Neuronal stem cell (in vitro differentiated cells): ENCODE measurements at places on chromosomes 1 and 21.
A peak's percentile ranks its signal among the peaks of the same experiment; 100 is the strongest.

DNA sequence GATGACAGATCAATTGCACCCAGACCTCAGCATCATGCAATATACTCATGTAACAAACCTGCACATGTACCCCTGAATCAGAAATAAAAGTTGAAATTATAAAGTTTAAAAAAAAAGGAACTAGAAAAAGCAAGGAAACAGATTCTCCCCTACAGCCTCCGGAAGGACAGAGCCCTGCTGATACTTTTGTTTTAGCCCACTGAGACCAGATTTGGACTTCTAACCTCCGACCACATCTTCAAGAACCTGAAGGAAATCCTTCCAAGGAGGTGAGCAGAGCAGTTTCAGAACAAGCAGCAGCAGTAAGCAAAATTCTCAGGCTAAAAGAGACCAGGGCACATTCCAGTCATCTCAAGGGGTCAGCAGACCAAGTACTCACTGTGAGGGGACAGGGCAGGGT lies 54.5 kb downstream of the TM2D1 start:
- DNase-seq: no peak
- no peaks in the 10 kb centered on the region for H3K4me1 ChIP-seq

GRCh38 chr1:155835548-155835947 lies 21.5 kb downstream of the GON4L start:
- H3K4me1 ChIP-seq: no peaks in the 10 kb centered on the region
- no peaks in the 10 kb centered on the region for H3K36me3 ChIP-seq
- H3K27ac ChIP-seq: peak overlapping the region; percentile 18
- no peaks in the 10 kb centered on the region for H3K27me3 ChIP-seq
- H3K4me3 ChIP-seq: no peak overlapping the region
- no peak for DNase-seq

DNA sequence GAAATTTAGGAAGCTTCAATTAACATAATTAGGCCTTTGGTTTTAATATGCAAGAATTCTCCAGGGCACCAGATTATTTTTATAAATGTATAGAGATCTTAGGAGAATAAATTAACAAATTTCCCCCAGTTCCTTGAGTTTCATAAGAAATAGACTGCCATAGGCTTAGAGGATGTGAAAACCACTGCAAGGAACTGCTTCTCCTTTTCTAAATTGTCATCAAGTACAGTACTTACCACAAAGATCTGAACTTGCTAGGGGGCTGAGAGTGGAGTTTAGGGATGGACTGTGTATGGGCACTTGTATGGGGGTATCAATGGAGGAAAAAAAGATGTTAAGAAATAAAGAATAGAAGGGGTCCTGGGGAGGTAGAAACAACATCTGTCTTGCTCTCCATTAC lies 31.1 kb downstream of the LHX8 start:
- no peaks in the 10 kb centered on the region for H3K36me3 ChIP-seq
- H3K4me1 ChIP-seq: no peaks in the 10 kb centered on the region
- no peak for DNase-seq
- H3K27ac ChIP-seq: no peak overlapping the region
- H3K27me3 ChIP-seq: peaks cover 6% of the 10 kb centered on the region

DNA sequence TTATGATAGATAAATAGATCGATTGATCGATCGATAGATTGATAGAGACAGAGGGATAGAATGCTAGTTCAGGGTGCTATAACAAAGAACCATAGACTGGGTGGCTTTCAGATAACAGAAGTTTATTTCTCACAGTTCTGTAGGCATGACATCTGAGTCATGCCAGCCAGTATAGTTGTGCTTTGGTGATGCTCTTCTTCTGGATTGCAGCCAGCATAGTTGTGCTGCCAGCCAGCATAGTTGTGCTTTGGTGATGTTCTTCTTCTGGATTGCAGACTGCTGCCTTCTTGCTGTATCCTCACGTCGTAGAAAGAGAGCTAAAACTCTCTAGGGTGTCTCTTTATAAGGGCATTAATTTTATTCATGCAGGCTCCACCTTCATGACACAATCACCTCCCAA lies 860.8 kb downstream of the BRINP3 start:
- no peak overlapping the region for H3K27ac ChIP-seq
- H3K4me1 ChIP-seq: no peaks in the 10 kb centered on the region
- DNase-seq: no peak
- H3K27me3 ChIP-seq: no peaks in the 10 kb centered on the region
- no peaks in the 10 kb centered on the region for H3K36me3 ChIP-seq

GRCh38 chr1:247115545-247115944 lies 11.4 kb upstream of the ZNF669 start:
- no peak for DNase-seq
- no peaks in the 10 kb centered on the region for H3K36me3 ChIP-seq
- H3K27ac ChIP-seq: no peak overlapping the region
- H3K27me3 ChIP-seq: peaks cover 2% of the 10 kb centered on the region
- peaks cover 6% of the 10 kb centered on the region for H3K4me1 ChIP-seq

GRCh38 chr1:6962478-6962995 lies 177.3 kb downstream of the CAMTA1 start:
- H3K36me3 ChIP-seq: no peaks in the 10 kb centered on the region
- no peaks in the 10 kb centered on the region for H3K4me1 ChIP-seq
- no peak overlapping the region for H3K27ac ChIP-seq
- H3K27me3 ChIP-seq: peaks cover 5% of the 10 kb centered on the region
- DNase-seq: peak; percentile 97

DNA sequence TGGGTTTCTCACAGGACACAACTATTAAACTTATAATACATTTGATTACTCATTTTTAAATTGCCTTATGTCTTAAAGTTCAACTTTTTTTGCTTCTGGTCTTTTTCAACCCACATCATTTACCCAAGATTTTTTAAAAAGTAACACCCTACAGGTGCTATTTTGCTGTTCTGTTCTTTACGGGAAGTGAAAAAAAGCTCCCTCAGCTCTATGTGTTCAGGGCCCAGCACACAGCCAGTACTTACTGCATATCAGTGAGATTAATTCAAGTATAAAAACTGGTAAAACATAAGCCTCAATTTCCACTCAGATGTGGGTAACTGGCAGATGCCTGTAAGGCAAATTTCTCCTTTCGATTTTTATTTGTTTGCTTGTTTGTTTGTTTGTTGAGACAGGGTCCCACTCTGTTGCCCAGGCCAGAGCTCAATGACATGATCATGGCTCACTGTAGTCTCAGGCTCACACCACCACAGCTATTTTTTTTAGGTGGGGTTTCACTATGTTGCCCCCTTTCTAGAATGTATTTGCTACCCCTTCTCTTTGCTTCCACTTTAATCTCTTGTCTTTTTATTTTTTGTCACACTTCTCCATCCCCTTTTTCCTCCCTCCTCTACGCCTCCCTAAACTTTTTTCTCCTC lies 20.3 kb downstream of the RNASEL start:
- no peak overlapping the region for H3K27ac ChIP-seq
- no peak overlapping the region for H3K4me3 ChIP-seq
- H3K4me1 ChIP-seq: no peaks in the 10 kb centered on the region
- H3K36me3 ChIP-seq: no peaks in the 10 kb centered on the region
- DNase-seq: no peak
- H3K27me3 ChIP-seq: no peaks in the 10 kb centered on the region

DNA sequence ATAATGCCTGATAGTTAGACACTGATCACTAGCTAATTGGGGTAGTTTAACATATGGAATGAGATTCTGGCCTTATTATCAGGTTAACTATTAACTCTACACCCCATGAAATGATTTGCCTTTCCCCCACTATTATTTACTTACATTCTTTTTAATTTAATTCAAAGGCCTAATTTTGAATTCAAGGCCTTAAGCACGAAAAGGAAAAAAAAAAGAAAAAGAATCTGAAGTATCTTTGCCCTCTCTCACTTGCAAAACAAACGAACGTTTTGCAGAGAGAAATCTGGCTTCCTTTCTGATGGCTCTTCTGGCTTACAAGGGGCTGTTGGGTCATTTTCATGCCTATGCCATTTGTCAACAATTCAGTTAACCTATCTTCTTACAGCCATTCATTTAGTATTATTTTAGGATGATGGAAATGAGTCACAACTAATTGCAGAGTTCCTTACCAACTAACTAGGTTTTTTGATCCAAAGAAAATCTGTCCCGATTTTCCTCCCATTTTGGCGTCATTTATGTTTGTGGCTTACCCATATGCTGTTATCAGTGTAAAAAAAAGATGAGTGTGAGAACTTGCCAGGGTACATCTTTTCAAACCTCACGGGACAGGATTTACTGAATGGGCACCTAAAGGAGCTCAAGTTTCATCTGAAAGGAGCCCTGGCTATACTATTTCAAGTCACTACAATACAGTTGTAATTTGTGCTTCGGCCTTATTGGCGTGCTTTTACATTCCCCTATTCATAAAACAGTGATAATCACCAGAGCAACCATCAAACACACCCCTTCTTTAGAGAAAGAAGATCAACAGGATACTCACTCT lies 1.9 kb upstream of the ERRFI1 start:
- DNase-seq: no peak
- H3K4me3 ChIP-seq: no peak overlapping the region
- peaks cover 19% of the 10 kb centered on the region for H3K4me1 ChIP-seq
- H3K27me3 ChIP-seq: peaks cover 3% of the 10 kb centered on the region

- no peak for DNase-seq
- H3K27me3 ChIP-seq: no peaks in the 10 kb centered on the region
- no peak overlapping the region for H3K4me3 ChIP-seq
- peaks cover 2% of the 10 kb centered on the region for H3K4me1 ChIP-seq
These were observed 146.2 kb upstream of the NFIA start for GRCh38 chr1:60936163-60936562.

DNA sequence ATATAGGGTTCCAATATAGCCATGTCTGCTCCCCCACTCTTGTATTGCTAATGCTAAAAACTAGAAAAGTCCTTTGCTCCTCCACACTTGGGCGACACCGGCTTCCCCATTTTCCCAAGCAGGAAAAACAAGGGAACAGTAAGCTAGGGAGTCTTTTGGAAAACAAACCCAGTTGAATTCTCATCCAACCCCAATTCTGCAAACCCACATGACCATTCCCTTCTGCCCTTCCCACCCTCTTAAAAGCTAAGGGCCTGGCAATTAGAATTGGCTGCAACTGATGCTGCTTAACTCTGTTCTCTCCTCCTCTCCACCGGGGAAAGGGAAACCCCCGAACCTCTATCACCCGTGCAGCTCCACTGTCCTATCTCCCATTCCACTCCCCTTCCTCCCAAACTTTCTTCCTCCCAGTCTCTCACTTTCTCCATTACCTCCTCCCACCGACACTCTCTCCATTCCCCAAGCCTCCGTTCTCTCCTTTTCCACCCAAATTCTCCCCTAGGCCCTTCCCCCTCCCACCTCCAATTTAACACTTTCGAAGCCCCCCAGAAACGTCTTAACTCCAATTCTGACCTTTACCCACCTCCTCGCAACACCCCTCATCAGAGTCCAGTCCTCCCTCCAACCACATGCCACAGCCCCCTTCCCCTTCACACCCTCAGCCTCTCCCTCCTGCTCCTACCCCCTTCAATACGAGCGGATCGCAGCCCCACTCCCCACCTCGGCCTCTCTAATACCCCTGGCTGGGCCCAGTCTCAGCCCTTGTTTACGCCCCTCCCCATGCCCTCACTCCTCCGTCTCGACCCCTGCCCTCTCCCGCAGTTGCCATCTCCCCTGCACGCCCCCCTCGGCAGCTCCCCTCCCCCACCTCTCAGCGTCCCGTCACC lies 701 bp downstream of the DEDD start:
- H3K36me3 ChIP-seq: peaks cover 14% of the 10 kb centered on the region
- H3K27me3 ChIP-seq: no peaks in the 10 kb centered on the region
- DNase-seq: no peak
- H3K4me3 ChIP-seq: peak overlapping the region; percentile 74
- H3K4me1 ChIP-seq: peaks cover 3% of the 10 kb centered on the region
- peak overlapping the region; percentile 88 for H3K27ac ChIP-seq

GRCh38 chr1:11793819-11794218 lies 11.9 kb downstream of the MTHFR start:
- no peak overlapping the region for H3K27ac ChIP-seq
- no peaks in the 10 kb centered on the region for H3K27me3 ChIP-seq
- no peak overlapping the region for H3K4me3 ChIP-seq

- no peaks in the 10 kb centered on the region for H3K36me3 ChIP-seq
- no peaks in the 10 kb centered on the region for H3K27me3 ChIP-seq
- no peak overlapping the region for H3K4me3 ChIP-seq
- H3K4me1 ChIP-seq: no peaks in the 10 kb centered on the region
- H3K27ac ChIP-seq: no peak overlapping the region
These were observed 24.7 kb downstream of the ACKR1 start for GRCh38 chr1:159229260-159229885.

GRCh38 chr1:208177656-208178055 lies 66.5 kb downstream of the PLXNA2 start:
- H3K4me1 ChIP-seq: peaks cover 39% of the 10 kb centered on the region
- H3K27me3 ChIP-seq: no peaks in the 10 kb centered on the region
- no peak overlapping the region for H3K4me3 ChIP-seq
- H3K27ac ChIP-seq: peak overlapping the region; percentile 55
- DNase-seq: no peak

- H3K4me1 ChIP-seq: no peaks in the 10 kb centered on the region
- H3K27me3 ChIP-seq: no peaks in the 10 kb centered on the region
- no peak overlapping the region for H3K4me3 ChIP-seq
- H3K27ac ChIP-seq: no peak overlapping the region
These were observed 10.2 kb upstream of the CACHD1 start for GRCh38 chr1:64459743-64460142.

- no peaks in the 10 kb centered on the region for H3K36me3 ChIP-seq
- no peaks in the 10 kb centered on the region for H3K4me1 ChIP-seq
- H3K27ac ChIP-seq: no peak overlapping the region
- no peaks in the 10 kb centered on the region for H3K27me3 ChIP-seq
- DNase-seq: no peak
These were observed 177.6 kb upstream of the DPYD start for GRCh38 chr1:98098473-98098872.

GRCh38 chr1:201192261-201192788 lies 1.7 kb downstream of the IGFN1 start:
- H3K4me1 ChIP-seq: no peaks in the 10 kb centered on the region
- H3K4me3 ChIP-seq: no peak overlapping the region
- H3K27me3 ChIP-seq: no peaks in the 10 kb centered on the region
- no peak for DNase-seq
- H3K27ac ChIP-seq: peak overlapping the region; percentile 15

DNA sequence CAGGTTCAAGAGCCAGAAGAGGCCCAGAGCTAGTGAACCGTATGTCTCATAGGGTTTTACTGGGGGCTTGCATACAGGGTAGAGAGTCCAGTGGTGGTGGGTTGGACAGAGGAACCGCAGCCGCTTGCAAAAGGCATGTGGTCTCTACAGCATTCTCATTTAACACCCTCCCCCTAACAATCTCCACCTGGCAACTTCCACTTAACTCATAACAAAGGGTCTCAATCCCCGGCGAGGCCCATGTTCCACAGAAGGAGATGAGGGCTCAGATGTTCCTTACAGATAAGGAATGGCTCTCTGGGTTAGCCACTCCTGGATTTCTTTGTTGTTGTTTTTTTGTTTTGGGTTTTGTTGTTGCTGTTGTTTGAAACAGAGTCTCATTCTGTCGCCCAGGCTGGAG lies 106.1 kb downstream of the APP start:
- peaks cover 6% of the 10 kb centered on the region for H3K4me1 ChIP-seq
- no peak for DNase-seq
- no peak overlapping the region for H3K4me3 ChIP-seq
- no peaks in the 10 kb centered on the region for H3K36me3 ChIP-seq

- H3K27me3 ChIP-seq: peaks cover 4% of the 10 kb centered on the region
- H3K4me3 ChIP-seq: no peak overlapping the region
- no peak overlapping the region for H3K27ac ChIP-seq
- H3K36me3 ChIP-seq: no peaks in the 10 kb centered on the region
- no peaks in the 10 kb centered on the region for H3K4me1 ChIP-seq
- no peak for DNase-seq
These were observed 17.3 kb upstream of the KLF17 start for GRCh38 chr1:44101328-44101727.

- no peak overlapping the region for H3K4me3 ChIP-seq
- no peaks in the 10 kb centered on the region for H3K27me3 ChIP-seq
- H3K4me1 ChIP-seq: peaks cover 24% of the 10 kb centered on the region
- no peaks in the 10 kb centered on the region for H3K36me3 ChIP-seq
- no peak overlapping the region for H3K27ac ChIP-seq
These were observed 148.9 kb downstream of the PBX1 start for GRCh38 chr1:164707868-164708331.
